ENCODE measurements at places on chromosomes 6 and 20.
A peak's percentile ranks its signal among the peaks of the same experiment; 100 is the strongest.

DNA sequence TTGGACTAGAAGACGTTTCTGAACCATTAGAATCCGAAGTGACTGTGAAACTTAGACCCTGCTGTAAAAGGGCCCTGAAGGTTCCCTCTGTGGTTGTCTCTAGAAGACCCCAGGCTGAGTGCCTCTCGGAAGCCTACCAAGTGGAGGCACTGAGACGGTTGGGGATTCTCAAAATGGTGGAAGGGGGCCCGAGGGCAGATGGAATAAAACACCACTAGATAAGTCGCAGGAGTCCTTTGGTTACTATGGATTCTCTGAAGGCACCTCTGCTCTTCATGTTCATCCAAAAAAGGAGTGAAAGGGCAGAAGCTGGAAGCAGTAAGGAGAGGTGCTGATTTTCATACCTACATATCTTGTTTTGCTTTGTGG, 4.0 kb upstream of the TFAP2D start:
- DNase-seq = no peak

DNA sequence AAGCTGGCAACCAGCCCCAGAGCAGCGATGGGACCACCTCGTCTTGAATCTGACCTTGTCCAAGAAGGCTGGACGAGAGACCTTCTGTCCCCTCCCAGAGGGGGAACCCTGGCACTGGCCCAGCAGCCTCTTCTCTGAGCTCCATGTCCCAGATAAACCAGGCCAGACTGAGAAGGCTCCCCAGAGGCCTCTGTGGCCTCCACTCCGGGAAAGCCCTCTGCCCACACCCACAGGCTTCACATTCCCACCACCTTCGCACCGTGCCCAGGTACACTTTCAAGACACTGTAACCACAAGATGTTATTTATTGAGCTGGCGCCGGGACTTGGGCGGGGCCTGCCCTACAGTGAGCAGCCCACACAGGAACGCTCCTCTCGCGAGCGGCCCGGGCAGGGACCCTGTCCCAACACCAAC, 33.2 kb downstream of the ADA start:
- peak; percentile 65 for DNase-seq

GRCh38 chr6:132218059-132218696, 183.1 kb downstream of the MOXD1 start:
- no peak for DNase-seq

- no peak for DNase-seq
Observed at GRCh38 chr6:70557998-70558397, 8.7 kb upstream of the SDHAF4 start.

GRCh38 chr6:78390066-78390465, 477.3 kb upstream of the IRAK1BP1 start:
- DNase-seq = no peak
